Fibroblast of lung (primary cell): ENCODE measurements at places on chromosomes 4 and X. TPM values are rescaled to one million over a fixed set of nuclear protein-coding genes. Genes with fewer than 3 reads are reported as not detected.
A peak's percentile ranks its signal among the peaks of the same experiment; 100 is the strongest.

- no peaks in the 10 kb centered on the region for H3K27me3 ChIP-seq
- DNase-seq: peak; percentile 57
- no peaks in the 10 kb centered on the region for H3K36me3 ChIP-seq
- H3K27ac ChIP-seq: no peak overlapping the region
- no peak overlapping the region for H3K4me3 ChIP-seq
- H3K4me1 ChIP-seq: no peaks in the 10 kb centered on the region
Observed at GRCh38 chr4:155543126-155543765, 123.4 kb upstream of the GUCY1A1 start.

Gene EMCN
- total RNA-seq: under 0.01 TPM in 1 of 2 replicates, not detected in the other

Gene AFF2
- under 0.01 and 0.26 TPM in 2 replicates for total RNA-seq

DNA sequence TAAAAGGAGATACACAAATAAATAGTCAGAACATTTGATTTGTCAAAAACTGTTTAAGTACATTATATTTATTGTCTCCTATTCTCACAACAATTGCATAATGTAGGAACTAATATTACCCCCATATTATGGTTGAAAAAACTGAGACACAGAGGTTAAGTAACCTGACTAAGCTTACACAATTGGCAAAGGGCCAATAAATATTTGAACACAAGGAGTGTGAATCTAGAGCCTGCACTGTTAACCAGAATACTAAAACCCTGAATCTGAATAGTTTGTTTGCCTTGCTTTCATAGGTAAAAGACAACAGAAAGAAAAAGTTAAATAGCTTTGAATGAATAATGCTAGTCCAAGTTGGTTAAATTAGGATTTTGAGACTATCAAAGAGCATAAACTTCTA, 55.2 kb downstream of the IL13RA2 start:
- no peaks in the 10 kb centered on the region for H3K4me1 ChIP-seq
- no peak for DNase-seq
- H3K27ac ChIP-seq: no peak overlapping the region
- H3K4me3 ChIP-seq: no peak overlapping the region
- no peaks in the 10 kb centered on the region for H3K36me3 ChIP-seq

Gene MAGEB2
- not detected in 2 replicates for total RNA-seq

DNA sequence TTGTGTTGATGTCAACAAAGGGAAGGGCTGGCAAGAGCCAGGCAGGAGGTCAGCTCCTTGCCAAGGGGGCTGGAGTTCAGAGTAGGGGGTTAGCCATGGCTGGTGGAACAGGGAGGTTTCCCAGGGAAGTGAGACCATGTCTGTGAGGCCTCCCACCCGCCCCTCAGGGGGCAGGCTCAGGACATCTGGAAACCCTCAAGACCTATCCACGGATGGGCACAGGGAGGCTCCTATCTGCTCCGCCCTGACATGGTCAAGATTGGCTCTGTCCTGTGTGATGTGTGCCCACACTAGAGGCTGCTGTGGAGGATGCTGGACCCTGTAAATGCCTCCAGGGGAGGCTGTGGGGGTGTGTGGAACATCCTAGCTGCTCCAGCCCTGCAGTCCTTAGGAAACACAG, 8.0 kb upstream of the TMEM185A start:
- H3K27ac ChIP-seq: no peak overlapping the region
- H3K4me3 ChIP-seq: no peak overlapping the region
- H3K36me3 ChIP-seq: no peaks in the 10 kb centered on the region

Gene CPE
- 51.7 and 63.2 TPM in 2 replicates for total RNA-seq

- H3K27me3 ChIP-seq: no peaks in the 10 kb centered on the region
- H3K36me3 ChIP-seq: no peaks in the 10 kb centered on the region
- peak; percentile 23 for DNase-seq
- no peak overlapping the region for H3K4me3 ChIP-seq
- H3K27ac ChIP-seq: peak overlapping the region; percentile 20
Observed at GRCh38 chrX:14832586-14832985, 40.3 kb downstream of the FANCB start.

GRCh38 chrX:20393944-20394343, 127.2 kb upstream of the RPS6KA3 start:
- H3K4me3 ChIP-seq: no peak overlapping the region
- DNase-seq: peak; percentile 6
- no peaks in the 10 kb centered on the region for H3K4me1 ChIP-seq

DNA sequence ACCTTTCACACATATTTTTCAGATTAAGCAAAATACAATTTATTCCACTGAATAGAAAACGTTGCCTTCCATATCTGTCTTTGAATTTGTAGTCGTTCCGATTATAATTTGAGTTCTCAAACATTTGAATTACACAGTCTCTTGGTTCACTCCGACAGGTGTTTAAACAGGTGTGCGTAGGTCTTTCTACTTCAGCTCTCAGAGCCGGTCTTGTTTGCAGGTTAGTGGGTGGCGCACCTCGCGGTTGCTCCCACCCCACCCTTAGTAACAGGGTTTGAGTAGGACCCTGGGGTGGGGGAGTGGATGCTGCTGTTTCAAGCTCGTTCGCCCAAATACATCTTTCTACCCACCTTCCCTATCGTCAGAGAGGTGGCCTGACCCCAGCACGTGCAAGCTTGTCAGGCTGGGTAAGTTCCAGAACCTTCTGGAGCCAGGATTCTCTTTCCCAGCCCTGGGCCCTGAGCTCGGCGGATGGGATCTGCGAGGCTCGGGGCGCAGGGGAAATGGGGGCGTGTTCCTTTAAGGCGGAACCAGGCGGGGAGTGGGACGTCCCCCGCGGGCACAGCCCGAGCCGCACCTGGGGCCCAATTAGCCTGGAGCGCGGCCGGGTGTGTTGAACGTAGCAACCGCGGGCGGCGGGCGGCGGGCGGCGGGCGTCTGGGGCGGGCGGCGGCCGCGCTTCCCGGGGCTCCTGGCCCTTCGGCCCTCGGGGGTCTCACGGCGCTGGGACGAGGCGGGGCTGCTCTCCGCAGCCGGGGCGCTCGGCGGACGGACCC, at the start of gene FAM149A:
Gene FAM149A, plus strand, starts transcription at position 591 of the 776 bp plus-strand sequence.
- peaks cover 14% of the 10 kb centered on the region for H3K27me3 ChIP-seq
- no peaks in the 10 kb centered on the region for H3K4me1 ChIP-seq
- H3K4me3 ChIP-seq: no peak within 1 kb of the TSS
- H3K36me3 ChIP-seq: no peaks in the 10 kb centered on the region
- H3K27ac ChIP-seq: no peak within 1 kb of the TSS
- peak; percentile 1 for DNase-seq

DNA sequence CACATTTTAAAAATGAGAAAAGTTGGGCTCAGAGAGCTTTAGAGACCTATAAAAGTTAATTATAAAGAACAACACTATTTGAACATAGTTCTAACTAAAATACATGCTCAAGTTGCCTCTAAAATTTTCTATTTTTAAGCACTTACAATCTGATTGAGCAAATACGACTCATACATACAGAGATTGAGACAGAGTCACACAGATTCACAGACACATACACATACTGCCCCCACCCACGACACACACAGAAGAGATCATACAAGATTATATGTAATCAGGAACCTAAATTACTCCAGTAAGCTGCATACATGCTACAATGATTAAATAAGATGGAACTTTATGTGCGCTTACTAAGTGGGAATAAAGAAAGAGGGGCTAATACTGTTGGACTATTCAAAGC, 2.7 kb upstream of the ASB5 start:
- peak; percentile 51 for DNase-seq
- H3K4me1 ChIP-seq: peaks cover 7% of the 10 kb centered on the region
- no peak overlapping the region for H3K4me3 ChIP-seq
- H3K27me3 ChIP-seq: no peaks in the 10 kb centered on the region

- no peaks in the 10 kb centered on the region for H3K27me3 ChIP-seq
- no peak for DNase-seq
- H3K4me3 ChIP-seq: peak overlapping the region; percentile 46
- H3K36me3 ChIP-seq: no peaks in the 10 kb centered on the region
Observed at GRCh38 chr4:1685235-1686150, 1.4 kb upstream of the FAM53A start.

GRCh38 chr4:69909195-69909594, 21.7 kb upstream of the CSN1S1 start:
- H3K27me3 ChIP-seq: no peaks in the 10 kb centered on the region
- no peak for DNase-seq
- H3K4me1 ChIP-seq: no peaks in the 10 kb centered on the region
- no peaks in the 10 kb centered on the region for H3K36me3 ChIP-seq
- H3K27ac ChIP-seq: no peak overlapping the region

Gene SNCA
- 6.8 and 7.7 TPM in 2 replicates for total RNA-seq

Gene XK
- total RNA-seq: 0.17 and 0.26 TPM in 2 replicates

Gene ODAPH
- total RNA-seq: not detected in 2 replicates

Gene UBE2K
- total RNA-seq: 12.8 and 15.0 TPM in 2 replicates

Gene PHEX
- 1.7 and 1.8 TPM in 2 replicates for total RNA-seq

- H3K4me1 ChIP-seq: no peaks in the 10 kb centered on the region
- no peak overlapping the region for H3K4me3 ChIP-seq
- no peaks in the 10 kb centered on the region for H3K36me3 ChIP-seq
- no peaks in the 10 kb centered on the region for H3K27me3 ChIP-seq
Observed at GRCh38 chrX:118928151-118928550, 46.3 kb upstream of the LONRF3 start.

Gene MAGEH1
- total RNA-seq: 16.5 and 21.8 TPM in 2 replicates

GRCh38 chr4:92992758-92993157, 689.0 kb downstream of the GRID2 start:
- no peak overlapping the region for H3K4me3 ChIP-seq
- DNase-seq: no peak
- no peaks in the 10 kb centered on the region for H3K36me3 ChIP-seq
- H3K27me3 ChIP-seq: no peaks in the 10 kb centered on the region

DNA sequence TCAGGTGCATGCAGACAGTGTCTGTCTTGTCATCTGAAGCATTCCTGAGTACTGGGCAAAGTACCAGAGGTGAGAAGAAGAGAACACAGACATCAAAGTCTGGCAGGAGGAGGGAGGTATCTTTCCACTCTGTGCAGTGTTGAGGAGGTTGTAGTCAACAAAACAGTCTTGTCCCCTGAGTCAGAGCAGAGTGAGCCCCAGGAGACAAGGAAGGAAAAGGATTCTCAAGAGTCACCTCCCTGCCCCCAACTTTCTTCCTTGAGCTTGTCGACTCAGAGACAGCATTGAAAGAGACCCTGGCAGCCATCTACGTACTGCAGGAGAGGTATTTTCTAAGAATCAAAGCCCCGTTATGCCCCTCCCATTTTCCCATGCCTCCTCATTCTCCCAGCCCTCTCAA, 4.4 kb upstream of the SRPX start:
- no peaks in the 10 kb centered on the region for H3K27me3 ChIP-seq
- no peak overlapping the region for H3K4me3 ChIP-seq
- H3K4me1 ChIP-seq: no peaks in the 10 kb centered on the region
- no peak overlapping the region for H3K27ac ChIP-seq
- no peaks in the 10 kb centered on the region for H3K36me3 ChIP-seq

Gene MRPL1
- total RNA-seq: 25.4 and 25.7 TPM in 2 replicates

Gene PPEF1
- under 0.01 TPM in 2 replicates for total RNA-seq

Gene BEX1
- not detected in 2 replicates for total RNA-seq

Gene MAOA
- 17.7 and 27.6 TPM in 2 replicates for total RNA-seq

Gene PASD1
- total RNA-seq: not detected in 2 replicates

DNA sequence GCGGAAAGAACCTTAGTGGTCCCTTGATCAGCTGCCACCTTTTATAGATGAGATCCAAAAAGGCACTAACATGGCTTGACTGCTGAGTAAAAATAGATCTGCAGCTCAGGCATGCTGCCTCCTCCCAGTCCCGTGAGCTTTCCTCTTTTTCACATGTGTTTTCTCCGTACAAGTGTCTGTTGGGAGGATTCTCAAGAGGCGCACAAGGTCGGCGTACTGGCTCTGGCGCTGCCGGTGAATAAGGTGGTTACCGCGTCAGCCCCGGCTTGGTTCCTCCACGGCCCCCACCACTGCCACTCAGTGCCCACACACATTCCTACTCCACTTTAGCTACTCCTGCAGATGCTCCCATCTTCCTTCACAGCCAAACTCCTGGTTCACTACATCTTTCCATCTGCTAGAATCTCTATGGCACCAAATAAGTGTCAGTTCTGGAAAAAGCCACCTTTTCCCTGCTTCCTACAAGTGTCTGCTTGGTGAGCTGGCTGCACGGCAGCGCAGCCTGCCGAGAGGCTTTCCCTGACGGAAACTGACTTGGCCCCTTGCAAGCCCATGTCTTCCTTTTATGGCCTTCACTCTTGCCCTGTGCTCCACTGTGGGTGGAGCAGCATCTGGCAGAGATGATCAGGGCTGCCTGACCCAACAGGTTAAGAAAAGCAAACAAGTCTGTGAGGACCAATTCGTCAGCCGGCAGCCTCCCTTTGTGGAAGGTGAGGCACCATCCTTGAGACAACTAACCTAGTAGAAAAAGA, 99.8 kb downstream of the KLHL8 start:
- H3K4me3 ChIP-seq: no peak overlapping the region
- peak; percentile 82 for DNase-seq
- peaks cover 2% of the 10 kb centered on the region for H3K36me3 ChIP-seq
- H3K27me3 ChIP-seq: no peaks in the 10 kb centered on the region
- H3K27ac ChIP-seq: no peak overlapping the region
- peaks cover 2% of the 10 kb centered on the region for H3K4me1 ChIP-seq

GRCh38 chr4:161393602-161394001, 770.2 kb downstream of the FSTL5 start:
- no peak overlapping the region for H3K4me3 ChIP-seq
- no peak overlapping the region for H3K27ac ChIP-seq
- H3K27me3 ChIP-seq: no peaks in the 10 kb centered on the region
- H3K4me1 ChIP-seq: no peaks in the 10 kb centered on the region

Gene PRICKLE3
- 4.6 and 7.4 TPM in 2 replicates for total RNA-seq

GRCh38 chr4:139692309-139693012, 26.8 kb downstream of the MGST2 start:
- no peak for DNase-seq
- no peak overlapping the region for H3K4me3 ChIP-seq
- H3K4me1 ChIP-seq: no peaks in the 10 kb centered on the region
- no peaks in the 10 kb centered on the region for H3K27me3 ChIP-seq
- H3K27ac ChIP-seq: no peak overlapping the region
- no peaks in the 10 kb centered on the region for H3K36me3 ChIP-seq

- no peaks in the 10 kb centered on the region for H3K36me3 ChIP-seq
- DNase-seq: peak; percentile 64
- H3K27ac ChIP-seq: no peak overlapping the region
- no peaks in the 10 kb centered on the region for H3K27me3 ChIP-seq
- H3K4me3 ChIP-seq: no peak overlapping the region
Observed at GRCh38 chr4:107603430-107603829, 116.6 kb downstream of the PAPSS1 start.
